ENCODE measurements at places on chromosomes 7 and 10.

DNA sequence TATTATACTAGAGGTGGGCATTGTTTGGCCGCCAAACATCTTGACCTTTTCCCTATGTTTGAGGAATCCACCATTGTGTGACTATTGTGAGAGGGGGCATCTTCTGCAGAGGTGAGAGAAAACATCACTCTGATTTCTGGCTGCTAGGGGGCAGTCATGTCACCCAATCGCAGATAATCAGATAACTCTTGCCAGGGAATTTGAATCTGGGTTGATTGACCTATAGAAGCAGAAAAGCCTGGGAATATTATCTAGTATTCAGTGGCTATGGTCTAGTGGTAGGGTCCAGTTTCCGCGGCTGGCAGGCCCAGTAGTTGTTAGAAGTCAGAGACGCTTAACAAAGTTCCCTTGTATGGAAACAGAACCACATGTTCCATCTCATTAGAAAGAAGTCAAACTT is 808.5 kb downstream of the PHTF2 start:
- no peak for DNase-seq

- peak; percentile 4 for DNase-seq
Observed at GRCh38 chr7:120272261-120272660, 714 bp upstream of the KCND2 start.

- no peak for DNase-seq
Observed at GRCh38 chr7:18213652-18214051, 186.0 kb upstream of the PRPS1L1 start.

- DNase-seq = no peak
Observed at GRCh38 chr10:77458986-77459590, 178.5 kb downstream of the KCNMA1 start.

DNA sequence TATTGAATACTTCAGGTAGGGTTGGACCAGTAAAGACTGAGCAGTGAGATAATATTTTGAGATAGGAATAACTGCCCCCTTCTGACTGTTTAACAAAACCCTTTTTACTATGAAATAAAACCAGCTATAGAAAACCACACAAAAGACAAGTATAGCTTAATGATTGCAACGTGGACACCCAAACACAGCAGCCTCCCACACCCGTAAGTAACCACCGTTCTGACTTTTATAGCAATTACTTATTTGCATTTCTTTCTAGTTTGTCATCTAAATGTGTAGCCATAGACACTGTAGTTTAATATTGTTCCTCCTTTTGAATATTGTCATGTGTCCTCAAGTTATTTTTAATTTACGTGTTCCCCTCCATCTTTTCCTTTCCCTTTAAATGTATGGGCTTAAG is 42.9 kb upstream of the SYPL1 start:
- DNase-seq = no peak

- DNase-seq = no peak
Observed at GRCh38 chr7:50400114-50400513, 50.0 kb downstream of the FIGNL1 start.

- no peak for DNase-seq
Observed at GRCh38 chr7:633381-634018, 93.0 kb upstream of the DNAAF5 start.

DNA sequence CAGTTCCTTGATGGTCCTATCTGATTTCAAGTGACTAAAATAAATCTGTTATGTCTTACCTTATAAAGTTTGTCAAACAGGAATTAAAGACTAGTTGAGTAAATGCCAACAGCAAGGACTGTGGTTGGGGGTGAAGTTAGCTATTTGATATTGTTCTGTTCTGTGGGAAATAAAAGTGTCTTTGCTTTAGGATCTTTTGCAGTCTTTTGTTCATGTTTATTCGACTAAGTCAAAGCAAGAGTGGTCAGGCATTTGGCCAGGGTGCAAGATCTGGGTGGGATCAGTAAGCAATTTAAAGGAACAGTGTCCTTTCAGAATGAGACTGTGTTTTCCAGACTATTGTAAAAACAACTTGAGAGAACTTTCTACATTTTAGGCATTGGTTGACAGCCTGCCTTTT is at the start of gene COL28A1:
COL28A1 (minus strand) TSS at position 183 of the 400 bp plus-strand sequence. CDS start 2,998 bp downstream, outside the sequence.
- DNase-seq = no peak

- peak; percentile 65 for DNase-seq
Observed at GRCh38 chr10:7797582-7797981, 9.6 kb downstream of the ATP5F1C start.

GRCh38 chr7:92150450-92151017 is 16.3 kb upstream of the CYP51A1 start:
- DNase-seq = no peak

DNA sequence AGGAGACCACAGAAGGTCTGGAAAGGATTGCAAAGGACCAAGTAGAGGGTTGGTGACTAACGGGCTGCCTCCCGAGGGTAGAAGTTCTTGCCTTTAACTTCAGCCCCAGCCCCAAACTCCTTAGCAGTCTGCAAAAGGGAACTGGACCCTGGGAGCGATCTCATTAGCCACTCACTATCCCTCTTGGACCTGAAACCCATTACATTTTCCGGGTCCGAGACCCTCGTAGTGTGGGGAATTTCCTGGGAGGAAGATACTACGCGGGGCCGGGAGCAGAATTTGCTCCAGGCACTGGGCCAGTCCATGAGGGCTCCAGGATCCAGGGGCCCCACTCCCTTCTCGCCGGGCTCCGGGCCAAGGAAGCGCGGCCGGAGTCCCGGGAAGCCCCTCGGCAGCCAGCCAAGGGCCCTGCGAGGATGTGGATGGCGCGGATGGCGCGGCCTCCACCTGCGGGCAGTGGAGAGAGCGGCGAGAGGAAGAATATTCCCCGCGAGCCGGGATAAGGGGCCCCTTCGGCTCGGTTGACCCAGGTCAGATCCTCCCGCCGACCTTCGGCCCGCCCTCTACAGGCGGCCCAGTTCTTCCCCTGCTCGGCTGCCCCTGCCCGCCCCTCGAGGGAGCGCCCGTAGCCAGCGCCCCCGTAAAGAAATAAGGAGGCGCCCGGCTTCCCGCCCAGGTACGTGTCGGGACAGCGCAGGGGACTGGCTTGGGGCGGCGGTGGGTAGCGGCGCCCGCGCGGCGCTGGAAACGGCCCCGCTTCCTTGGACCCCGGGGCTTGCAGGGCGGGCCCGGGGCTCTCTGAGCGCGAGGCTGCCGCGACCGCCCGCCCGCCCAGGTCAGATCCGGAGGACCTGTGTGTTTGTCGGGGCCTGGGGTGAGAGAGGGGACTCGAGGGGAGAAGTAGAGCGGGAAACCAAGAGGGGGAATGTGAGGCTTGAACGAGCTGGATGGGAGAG is at the start of gene MYO3A:
MYO3A (plus strand) TSS at position 577 of the 956 bp plus-strand sequence. CDS start 17,882 bp downstream, outside the sequence.
- no peak for DNase-seq

DNA sequence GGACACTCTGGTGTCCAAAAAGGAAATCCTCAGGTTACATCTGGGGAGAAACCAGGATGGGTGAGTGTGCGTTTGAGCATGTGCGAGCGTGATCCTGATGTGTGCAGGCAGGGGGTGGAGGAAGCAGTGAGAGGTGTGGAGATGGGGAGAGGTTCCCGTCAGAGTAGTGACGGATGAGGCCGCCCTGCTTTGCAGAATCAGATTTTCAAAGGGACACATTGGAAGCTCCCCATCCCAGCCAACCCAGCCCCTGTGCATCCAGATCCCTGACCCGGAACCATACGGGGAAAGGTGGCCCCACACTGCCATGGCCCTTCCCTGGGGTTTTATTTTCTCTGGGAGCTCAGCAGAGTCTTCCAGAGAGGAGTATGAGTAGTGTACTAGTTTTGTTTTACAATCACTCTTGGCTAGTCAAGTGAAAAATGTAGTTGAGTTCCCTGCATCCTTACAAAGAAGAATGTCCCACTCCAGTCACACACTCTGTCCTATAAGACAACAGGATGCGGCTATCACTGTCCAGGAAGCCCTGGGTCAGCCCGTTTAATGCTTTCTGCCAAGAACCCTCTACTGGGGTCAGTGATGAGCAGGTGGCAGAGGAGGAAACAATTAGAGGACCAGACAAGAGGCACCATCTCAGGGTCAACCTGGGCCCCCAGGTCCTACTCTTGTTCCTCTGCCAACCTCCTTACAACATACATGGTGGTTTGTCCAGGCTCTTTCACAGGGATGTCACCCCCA is 46.8 kb upstream of the PDLIM1 start:
- no peak for DNase-seq

DNA sequence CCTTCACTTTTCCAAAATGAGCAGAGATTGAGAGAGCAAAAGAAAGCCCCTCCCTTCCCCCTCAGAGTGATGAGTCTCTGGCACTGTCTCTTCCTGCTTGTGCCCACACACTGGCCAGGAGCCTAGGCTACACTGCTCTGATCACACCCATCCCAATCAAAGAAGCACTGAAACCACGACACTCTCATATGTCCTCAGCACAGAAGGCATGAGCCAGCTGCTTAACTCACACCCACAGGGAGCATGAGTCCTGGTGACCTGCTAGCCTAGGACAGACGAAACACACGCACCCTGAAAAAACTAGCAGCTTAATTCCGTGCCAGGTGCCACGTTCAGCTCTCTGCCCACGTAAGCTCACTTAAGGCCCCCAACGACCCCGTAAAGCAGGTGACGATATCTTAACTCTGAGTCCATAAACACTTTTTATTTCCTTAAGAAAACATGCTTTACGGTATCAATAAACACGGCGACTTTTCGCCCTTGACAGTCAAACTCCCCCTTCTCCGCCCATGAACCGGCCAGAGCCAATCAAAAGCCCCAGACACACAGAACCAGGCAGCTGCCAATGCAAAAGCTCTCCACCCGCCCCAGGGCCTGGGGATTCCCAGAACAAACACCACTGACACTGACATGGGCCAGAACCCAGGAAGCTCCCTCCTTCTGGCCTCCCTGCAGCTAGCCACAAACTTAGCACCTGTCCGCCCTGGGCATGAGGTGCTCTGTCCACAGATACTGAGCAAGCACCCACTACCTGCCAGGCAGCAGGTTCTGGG is 69.0 kb downstream of the TNRC18 start:
- DNase-seq = no peak

DNA sequence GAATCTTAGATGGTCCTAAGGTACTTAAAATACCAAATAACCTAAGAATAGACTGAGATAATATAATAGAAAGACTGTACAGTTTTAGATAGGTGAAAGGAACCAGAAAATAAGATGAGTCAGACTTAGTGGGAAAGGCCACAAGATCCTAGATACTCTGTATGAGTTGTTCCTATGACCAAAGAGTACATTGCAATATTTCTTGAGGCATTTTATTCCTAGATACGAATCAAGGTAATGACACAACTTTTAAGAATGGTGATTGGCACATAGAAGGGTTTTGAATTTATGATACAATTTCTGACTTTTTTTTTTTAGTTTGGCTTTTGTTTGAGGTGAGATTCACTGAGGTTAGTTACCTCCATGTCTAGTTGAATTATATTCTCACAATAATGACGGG is 30.2 kb downstream of the MGAM start:
- DNase-seq = no peak

DNA sequence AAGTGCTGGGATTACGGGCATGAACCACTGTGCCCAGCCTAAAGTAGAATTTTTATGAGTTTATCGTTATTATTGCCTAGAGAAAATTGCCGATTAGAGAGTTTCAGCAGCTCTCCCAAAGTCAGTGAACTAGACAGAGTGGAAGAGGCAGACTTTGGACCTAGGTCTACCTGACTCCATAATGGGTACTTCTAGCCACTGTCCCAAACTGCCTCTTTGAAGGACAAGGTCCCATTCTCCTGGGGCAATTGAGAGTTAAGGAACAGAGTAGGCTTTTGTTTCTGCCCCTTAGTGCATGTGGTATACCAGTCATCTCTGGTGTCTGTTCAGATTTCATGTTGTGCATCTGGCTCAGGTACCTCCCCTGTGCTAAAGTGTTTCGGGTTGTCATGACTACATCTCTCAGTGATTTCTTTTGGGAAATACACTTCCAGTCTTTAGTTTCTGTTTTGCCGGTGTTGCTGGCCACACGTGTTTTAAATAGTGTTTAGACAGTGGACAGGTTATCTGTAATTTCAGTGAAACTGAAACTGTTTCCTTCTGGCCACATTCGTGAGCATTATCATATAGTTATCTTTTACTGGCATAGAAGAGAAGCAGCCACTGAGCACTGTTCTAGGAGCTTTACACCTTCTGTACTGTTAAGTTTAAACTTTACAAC is 4.7 kb downstream of the TMEM236 start:
- DNase-seq = no peak

GRCh38 chr7:151829707-151830106 is 47.2 kb downstream of the PRKAG2 start:
- DNase-seq = no peak

DNA sequence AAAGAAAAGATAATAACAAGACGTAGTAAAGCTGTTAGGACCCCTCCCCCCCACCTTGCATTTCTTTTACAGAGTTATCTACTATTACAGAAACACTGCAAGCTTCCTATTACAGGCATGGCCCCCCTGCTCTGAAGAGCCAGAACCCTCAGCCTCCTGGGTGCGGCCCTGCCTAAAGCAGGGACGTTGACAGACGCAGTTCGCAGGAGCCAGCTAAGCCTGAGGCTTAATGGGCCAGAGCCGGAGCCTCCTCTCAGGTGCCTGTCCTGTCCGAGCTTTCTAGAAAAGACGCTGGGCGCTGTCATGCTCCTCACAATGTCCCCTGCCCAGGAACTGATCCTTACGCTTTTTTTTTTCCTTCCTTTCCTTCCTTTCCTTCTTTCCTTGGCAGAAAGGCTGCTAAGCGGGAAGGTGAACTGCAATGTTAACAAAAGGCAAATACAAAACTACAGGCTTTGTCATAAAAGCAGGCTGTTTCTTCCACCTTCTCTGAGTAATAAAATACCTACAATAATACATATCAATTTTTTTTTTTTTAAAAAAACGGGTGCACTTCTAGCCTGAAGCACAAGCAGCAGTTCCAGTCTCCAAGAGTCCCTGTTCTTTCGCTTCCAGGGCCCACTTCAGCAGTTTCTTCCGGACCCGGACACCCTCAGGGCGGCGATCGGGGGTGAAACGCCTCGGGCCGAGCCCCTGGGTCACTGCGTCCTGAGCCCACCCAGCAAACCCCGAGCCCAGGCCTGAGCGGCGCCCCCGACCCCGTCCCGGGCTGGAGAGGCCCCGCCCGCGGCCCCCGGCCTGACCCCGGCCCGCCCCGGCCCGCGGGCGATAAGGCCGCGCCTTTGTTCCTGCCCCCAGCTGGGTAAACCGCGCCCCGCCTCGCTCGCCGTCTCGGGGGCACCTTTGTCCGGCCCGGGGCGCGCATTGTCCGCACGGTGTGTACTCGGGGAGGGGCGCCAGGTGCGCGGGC is 11.2 kb downstream of the MNX1 start:
- no peak for DNase-seq
